ENCODE measurements at places on chromosomes 6 and 20.

DNA sequence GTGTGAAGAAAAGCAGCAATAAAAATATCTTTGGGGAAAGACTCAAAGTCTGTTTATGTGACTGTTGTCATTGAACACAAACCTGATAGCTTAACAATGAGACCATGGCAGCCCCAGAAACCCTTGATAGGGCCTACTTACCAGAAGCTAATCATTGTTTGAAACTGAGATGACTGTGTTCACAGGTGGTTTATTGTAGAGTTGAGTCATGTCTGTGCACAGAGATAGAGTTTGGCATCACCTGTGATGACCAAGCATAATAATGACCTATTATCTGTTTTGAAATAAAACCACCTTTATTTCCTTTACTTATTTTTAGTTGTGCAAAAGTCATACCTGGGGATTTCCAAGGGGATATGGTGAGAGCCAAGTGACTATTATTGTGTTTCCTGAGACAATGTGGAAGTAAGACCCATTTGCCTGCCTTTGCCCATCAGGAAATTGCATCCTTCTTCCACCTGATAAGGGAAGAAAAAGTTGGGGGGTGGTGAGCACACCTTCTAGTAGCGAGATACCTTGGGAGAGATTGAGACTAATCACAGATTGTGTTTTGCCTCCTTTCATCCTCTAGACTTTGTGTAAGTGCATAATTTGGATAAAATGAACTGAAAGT is 456.9 kb upstream of the JAG1 start:
- no peak for DNase-seq

DNA sequence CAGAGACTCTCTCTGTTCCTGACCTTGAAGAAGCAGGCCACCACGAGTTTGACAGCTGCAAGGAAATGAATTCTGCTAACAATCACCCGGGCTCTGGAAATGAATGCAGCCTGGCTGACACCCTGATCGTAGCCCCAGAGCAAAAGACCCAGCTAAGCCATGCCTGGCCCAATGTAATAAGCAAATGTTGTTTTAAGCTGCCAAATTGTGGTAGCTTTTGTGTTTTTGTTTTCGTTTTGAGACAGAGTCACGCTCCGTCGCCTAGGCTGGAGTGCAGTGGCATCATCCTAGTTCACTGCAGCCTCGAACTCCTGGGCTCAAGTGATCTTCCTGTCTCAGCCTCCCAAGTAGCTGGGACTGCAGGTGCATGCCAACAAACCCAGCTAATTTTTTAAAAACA is 3.3 kb upstream of the OXT start:
- no peak for DNase-seq

- no peak for DNase-seq
These were observed 12.5 kb downstream of the BNIP5 start for GRCh38 chr6:36324191-36324590.

GRCh38 chr6:157333956-157334355 is 10.6 kb upstream of the TMEM242 start:
- no peak for DNase-seq

GRCh38 chr6:112332274-112332673 is 14.9 kb upstream of the RFPL4B start:
- DNase-seq: no peak

GRCh38 chr6:3531481-3531880 is 74.6 kb upstream of the SLC22A23 start:
- no peak for DNase-seq

- no peak for DNase-seq
These were observed at the start of gene RCAN2 for GRCh38 chr6:46491201-46491627. Gene RCAN2 (minus strand): TSS chr6:46491449.

DNA sequence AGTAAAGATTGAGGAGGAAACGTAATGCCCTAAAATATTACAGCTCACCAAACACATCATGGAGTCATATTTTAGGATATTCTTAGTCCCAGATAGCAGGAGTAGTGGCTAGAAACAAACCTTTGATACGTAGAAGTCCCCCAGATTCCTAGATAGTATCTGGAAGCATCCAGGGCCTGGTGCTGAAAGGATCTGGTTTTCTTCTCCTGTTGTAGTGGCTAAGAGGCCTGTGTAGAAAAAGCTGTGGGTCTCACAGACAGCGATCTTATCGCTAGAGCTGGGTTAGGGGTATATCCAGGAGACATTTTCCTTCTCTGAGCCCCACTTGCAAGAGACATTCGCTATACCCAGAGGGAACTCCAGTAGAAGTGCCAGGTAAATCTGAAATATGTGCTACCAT is 139.9 kb downstream of the KCNQ5 start:
- no peak for DNase-seq

GRCh38 chr20:41274152-41274551 is 43.4 kb downstream of the ZHX3 start:
- no peak for DNase-seq

DNA sequence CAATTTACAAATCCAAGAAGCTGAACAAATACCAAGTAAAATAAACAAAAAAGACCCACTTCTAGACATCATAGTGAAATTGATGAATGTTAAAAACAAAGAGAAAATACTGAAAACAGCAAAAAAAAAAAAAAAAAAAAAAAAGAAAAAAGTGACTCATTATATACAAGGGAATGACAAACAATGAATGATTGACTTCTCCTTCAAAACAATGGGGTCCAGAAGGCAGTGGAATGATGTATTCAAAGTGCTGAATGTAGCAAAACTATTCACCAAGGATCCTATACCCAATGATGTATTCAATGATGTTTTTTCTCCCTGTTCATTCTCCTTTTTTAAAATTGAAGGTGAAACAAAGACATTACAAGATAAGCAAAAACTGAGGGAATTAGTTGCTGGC is 650.0 kb downstream of the UTRN start:
- no peak for DNase-seq

GRCh38 chr6:99093456-99094190 is 145.9 kb upstream of the FBXL4 start:
- no peak for DNase-seq

GRCh38 chr20:34122274-34122980 is 10.4 kb upstream of the EIF2S2 start:
- no peak for DNase-seq

DNA sequence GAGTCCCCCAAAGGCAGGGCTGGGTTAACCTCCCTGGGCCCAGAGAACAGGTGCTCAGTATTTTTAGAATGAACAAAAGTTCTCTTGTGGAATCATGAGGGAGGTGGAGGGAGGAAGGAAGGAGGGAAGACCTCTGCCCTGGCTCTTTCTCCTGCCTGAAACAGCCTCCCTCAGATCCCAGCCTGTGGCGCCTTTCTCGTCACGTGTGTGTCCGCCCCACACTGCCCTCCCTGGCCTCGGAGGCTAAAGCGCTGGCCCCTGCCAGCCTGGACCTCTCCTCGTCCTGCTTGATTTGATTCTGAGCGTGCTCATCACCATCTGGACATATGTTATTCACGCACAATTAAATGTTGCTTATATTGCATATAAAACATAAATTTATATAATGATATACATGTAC is 40.9 kb downstream of the PHACTR3 start:
- DNase-seq: no peak

GRCh38 chr20:9594284-9594875 is 80.0 kb downstream of the LAMP5 start:
- no peak for DNase-seq

DNA sequence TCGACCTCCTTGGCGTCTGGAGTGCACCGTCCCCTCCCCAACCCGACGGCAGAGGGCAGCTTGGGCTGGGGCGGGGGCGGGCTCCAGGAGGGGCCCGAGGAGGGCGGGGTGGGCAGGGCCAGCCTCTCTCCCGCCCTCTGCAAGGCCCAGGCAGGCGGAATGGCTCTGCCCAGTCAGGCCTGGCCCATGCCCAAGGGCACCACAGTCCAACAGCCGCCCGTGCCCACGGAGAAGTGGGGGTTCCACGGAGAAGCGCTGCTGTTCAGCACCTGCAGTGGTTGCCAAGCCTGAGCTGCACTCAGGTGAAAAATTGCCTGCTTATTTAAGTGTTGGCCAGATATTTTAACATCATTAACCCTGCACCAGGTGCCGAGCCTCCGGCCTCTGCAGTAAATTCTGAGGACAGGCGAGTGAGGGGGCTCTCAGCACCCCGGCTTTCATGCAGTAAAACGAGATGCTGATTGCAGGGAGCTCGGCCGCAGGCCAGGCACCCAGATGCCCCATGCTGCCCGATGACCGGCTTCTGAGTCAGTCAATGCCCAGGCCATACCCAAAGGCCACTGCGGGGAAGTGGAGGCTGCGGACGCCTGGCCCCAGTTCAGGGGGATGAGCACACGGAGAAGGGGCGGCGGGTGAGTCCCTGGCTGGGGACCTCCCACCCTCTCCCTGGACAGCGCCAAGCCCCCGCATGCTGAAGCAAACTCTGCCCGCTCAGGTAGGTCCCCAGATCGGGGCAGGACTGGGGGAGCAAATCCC is at the start of gene SRMS:
Gene SRMS, minus strand, starts transcription at position 25 of the 756 bp plus-strand sequence. CDS start 286 bp downstream, outside the sequence.
- no peak for DNase-seq

DNA sequence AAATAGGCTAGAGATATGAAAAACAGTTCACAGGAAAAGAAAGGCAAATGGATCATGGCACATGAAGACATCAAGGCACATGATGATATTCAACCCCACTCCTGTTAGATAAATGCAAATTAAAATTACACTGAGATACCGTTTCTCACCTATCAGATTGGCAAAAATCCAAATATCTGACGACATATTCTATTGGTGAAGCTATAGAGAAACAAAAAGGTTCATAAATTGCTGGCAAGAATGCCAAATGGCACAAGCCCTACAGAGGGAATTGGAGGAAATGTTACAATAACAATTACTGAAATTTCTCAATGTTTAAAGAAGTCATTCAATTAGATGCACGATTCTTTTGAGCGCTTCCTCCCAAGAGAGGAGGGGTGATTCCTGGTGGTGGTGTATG is 45.3 kb upstream of the DSN1 start:
- DNase-seq: no peak

DNA sequence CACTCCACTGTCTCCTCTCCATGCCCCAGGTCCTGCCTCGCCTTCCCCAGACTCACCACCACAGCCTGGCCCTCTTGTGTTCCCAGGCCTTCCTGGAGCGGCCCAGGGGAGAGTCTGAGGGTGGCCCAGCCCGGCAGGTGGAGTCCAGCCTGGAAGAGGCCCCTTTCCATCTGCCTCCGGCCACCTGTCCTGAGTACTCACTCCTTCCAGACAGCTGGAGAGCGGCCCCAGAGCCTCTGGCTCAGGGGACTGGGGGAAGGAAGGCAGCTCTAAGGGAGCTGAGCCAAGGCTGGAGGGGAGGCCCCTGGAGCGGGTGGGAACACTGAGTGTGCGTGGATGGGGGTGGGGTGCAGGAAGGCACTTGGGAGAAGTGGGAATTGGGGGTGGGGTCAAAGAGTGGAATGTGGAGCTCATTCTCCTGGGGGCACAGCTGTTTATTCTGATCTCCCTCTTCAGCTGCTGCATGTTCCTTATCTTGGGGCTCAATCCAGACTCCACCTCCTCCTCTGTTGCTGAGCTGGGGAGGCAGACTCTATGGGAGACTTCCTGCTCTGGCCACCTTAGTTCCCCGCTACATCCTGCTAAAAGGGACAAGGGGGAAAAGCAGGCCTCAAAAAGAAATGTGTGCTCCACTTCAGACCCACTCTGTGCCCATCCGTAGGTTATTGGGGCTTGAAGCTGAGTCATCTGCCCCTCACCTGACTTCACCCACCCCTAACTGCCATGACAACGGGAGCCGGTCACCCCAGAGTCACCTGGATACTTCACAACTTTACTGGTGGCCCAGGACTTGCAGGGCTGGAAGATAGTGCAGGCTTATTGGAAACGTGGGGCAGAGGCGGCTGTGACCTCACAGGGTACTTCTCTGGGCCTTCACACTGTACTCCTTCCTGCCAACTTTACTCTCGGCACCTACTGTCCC is 19.5 kb upstream of the TAF8 start:
- no peak for DNase-seq

DNA sequence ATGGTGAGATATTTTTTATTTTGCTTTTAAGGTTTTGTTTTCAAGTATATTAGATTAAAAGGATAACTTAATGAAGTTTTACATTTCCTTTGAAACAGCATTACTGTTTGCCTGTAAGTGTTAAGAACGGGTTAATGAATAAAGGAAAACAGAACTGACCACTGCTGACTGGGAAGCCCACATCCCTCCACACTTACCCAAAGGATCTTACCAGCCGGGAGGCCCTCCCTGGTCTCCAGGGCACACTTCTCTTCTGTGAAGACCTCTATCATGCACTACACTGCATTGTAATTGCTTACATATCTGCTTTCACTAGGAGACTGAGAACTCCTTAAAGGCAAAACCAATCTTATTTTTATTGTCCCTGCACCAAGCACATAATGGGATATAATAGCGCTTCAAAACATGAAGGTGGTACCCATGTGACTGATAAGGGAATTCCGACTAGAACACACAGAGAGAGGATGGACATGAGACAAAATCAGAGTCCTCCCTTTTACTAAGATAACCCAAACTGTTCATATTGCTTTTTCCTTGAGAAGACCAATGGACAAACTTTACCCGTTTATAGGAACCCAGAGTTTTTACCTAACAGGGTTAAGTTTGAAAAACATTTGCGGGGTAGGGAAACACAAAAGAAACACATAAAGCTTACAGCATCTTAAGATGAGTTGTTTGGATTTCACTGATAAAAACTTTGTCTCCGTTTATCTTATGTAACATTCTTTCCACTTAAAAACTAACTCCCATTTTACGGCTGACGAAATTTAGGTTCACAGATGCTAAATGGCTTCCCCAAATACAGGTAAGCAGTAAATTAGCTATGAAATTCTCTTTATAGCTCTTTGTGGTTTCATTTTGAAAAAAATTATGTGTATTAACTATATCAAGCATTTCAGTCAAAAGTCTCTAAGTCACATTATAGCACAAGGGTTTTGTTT is 8.7 kb downstream of the EZR start:
- peak; percentile 26 for DNase-seq

DNA sequence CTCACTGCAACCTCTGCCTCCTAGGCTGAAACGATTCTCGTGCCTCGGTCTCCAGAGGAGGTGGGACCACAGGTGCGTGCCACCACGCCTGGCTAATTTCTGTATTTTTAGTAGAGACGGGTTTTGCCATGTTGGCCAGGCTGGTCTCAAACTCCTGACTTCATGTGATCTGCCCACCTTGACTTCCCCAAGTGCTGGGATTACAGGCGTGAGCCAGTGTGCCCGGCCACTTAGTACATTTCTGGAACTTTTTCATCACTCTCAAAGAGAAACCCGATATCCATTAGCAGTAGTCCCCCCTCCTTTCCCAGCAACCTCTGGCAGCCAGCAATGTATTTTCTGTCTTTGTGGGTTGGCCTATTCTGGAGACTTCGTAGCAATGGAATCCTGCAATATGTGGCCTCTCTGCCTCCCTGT is 109.8 kb downstream of the JARID2 start:
- DNase-seq: no peak

DNA sequence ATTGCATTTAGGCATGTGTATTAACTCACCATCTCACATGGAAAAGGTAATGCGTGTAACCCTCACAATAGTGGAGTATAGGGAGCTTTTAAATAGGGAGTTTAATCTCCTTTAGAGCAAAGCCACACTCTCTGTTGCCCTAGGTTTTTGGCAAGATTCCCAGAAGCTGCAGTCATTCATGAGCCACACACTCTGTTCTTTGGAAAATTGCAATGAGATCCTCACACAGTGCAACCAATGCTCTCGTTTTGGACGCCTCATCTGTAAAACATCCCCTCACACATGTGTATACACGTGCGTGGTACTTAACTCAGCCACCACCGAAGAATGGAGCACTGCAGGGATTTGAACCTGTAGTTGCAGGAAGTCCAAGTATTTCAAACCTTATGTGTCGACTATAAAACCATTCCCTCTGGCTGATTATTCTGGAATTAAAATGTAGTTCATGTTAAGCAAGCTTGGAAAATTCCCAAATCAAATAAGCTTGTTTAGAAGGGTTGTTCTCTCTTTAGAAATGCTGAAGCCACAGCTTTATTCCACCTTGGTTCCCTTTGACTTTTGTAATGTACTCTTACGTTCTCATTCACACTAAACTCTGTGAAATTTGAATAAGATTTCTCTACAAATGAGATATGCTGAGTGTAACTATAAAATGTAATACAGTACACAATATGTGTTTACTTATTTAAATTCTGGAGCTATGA is 489.8 kb upstream of the MANEA start:
- no peak for DNase-seq

Data from MV-4-11 (cell line).